ENCODE measurements at places on chromosomes 6 and 20. TPM values are rescaled to one million over a fixed set of nuclear protein-coding genes. Genes with fewer than 3 reads are reported as not detected.

The GPX5 gene
- not detected for total RNA-seq

The TPMT gene
- 9.6 TPM for total RNA-seq

The OR12D3 gene
- not detected for total RNA-seq

The SNAI1 gene
- total RNA-seq = 2.4 TPM

The FUCA2 gene
- 13.0 TPM for total RNA-seq

The APMAP gene
- 205 TPM for total RNA-seq

The PCSK2 gene
- total RNA-seq = not detected

The SMPDL3A gene
- total RNA-seq = 3.9 TPM

The RGS17 gene
- total RNA-seq = 0.55 TPM

The ESR1 gene
- 0.64 TPM for total RNA-seq

The FAXC gene
- not detected for total RNA-seq

Measured in natural killer cell (primary cell).